ENCODE measurements at places on chromosomes 6 and 20. TPM values are rescaled to one million over a fixed set of nuclear protein-coding genes. Genes with fewer than 3 reads are reported as not detected.

The TREM2 gene
- not detected for total RNA-seq

The RFX6 gene
- total RNA-seq = 3.8 TPM

DNA sequence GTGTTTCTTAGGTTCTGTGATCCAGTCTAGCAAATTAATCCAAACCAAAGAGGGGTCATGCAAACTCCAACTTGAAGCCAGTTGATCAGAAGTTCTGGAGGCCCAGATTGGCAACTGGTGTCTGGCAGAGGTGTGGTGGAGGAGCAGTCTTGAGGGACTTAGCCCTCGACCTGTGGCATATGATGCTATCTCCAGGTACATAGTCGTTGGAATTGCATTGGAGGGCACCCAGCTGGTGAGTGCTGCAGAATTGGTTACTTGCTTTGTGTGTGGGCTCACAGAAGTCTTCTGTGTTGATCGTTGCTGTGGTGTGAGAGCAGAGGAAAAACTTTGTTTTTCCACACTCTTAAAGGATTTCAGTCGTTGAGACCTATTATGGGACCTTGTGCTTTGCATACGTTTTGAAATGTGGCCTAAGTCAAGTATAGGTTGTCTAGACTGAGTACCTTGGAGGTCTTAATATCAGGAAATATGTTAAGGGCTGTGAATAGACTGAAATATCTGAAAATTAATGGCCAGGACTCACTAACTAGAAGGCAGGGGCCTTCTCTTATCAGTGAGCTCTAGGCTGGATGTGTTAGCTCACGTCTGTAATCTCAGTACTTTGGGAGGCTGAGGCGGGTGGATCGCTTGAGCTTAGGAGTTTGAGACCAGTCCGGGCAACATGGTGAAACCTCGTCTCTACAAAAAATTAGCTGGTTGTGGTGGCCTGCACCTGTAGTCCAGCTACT lies 7.8 kb downstream of the PANK2 start:
- DNase-seq = no peak

DNA sequence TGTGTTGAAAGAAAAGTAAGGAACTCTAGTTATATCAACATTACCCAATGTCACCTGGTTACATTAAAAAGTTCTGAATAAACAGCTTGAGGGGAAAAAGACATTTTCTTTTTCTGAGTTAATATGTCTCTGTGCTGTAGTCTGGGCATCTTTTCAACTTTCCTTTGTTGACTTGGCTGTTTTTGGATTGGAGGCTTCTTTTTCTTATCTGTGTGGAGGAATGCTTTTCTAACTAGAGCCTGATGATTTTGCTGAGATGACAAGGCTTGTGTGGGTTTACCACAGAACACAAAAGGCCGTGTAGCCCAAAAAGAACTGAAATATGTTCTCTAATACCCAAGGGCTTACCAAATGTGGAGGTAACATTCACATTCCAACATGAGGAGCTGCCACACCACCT lies 161.8 kb downstream of the KCNQ5 start:
- DNase-seq = no peak

The CTCFL gene
- 0.33 TPM for total RNA-seq

- no peak for DNase-seq
Measured at GRCh38 chr20:50020288-50020687, 37.5 kb downstream of the SNAI1 start.

The TMEM170B gene
- 5.7 TPM for total RNA-seq

GRCh38 chr6:19391926-19392325 lies 445.2 kb upstream of the ID4 start:
- no peak for DNase-seq

DNA sequence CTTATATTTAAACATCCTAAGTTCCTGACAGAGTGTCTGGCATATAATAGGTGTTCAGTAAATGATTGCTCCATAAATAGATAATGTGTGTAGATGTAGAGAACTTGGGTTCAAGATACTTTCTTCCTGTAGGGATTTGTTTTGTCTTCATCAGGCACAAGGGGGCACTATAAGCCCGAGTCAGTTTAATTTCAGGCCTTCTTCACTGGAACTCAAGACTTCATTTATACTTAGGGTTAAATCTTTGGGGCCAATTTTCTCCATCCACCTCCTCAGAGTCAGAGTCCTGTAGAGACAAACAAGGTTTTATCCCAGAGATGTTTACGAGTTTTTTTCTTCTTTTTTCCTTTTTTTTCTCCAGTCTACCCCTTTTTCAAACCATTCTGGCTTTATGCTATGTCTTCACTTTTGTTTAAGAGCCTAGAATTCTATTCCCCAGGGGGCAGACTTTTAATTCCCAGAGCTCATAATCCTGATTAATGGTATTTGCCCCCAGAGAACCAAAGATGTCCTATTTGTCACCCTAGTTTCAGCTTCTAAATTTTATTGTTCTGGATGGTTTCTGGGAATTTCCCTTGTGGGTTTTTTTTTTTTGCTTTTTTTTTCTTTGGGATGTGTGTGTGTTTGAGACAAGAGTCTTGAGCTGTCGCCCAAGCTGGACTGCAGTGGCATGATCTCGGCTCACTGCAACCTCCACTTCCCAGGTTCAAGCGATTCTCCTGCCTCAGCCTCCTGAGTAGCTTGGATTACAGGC lies 88.4 kb downstream of the HFE start:
- no peak for DNase-seq
